ENCODE measurements at places on chromosomes 1 and 21. TPM values are rescaled to one million over a fixed set of nuclear protein-coding genes. Genes with fewer than 3 reads are reported as not detected.

GRCh38 chr1:89287181-89288050, 14.8 kb upstream of the GBP5 start:
- no peak for DNase-seq

The SLC16A4 gene
- total RNA-seq: 32.7 TPM

The GPR37L1 gene
- 0.33 TPM for total RNA-seq

GRCh38 chr1:182109771-182110170, 48.3 kb upstream of the ZNF648 start:
- no peak for DNase-seq

- no peak for DNase-seq
These were observed 4.4 kb downstream of the HAX1 start for GRCh38 chr1:154276797-154277196.

DNA sequence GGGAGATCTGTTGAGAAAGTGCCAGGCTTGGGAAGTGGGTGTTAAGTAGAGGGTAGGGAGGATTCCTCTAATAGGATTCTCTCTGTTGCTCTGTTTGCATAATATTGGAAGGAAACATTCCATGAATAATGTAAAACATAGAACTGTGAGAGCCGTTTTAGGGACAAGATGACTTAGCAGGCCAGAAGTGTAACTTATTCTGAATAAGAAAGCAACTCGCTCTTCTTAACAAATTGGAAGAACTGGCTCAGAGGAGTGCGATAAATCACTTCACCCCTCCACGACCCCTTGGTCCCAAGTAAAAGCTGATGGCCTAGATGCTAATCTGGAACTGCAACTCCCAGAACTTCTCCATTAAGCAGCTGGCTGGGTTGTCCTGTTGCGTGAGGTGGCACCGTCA, 19.1 kb downstream of the SIM2 start:
- DNase-seq: no peak

The FAM151A gene
- total RNA-seq: not detected

DNA sequence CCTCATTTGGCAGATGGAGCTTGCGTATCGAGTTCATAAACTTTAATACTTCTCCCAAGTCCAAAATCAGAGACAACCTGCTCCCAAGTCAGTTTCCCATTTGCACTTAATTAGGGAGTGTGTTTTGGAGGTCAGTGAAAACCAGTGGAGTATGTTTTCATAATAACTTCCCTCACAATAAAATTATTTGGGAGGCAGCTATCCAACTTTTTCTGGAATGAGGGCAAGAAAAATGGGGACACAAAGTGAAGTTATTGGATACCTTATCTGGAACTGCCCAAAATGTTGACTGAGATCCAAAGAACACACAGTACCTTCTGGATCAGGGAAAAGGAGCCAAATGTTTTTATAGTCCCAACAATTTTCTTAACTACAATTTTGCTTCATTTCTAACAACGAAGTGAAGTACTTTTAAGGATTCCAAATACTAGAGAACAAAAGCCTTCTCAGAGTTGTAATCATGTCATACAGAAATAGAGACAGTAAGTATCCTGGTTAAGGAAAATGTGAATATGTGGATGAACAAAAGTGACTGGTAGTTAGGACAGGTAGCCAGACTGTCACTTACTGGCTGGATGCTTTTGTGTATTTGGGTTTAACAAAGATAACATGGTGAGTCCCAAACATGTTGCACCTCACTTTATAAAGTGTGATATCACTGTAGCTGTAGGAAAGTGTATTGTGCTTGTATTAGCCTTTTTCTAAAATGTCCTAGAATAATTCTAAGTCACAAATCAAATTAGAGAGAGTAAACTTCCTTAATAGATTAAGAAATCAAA, 325.0 kb downstream of the HLX start:
- DNase-seq: no peak

DNA sequence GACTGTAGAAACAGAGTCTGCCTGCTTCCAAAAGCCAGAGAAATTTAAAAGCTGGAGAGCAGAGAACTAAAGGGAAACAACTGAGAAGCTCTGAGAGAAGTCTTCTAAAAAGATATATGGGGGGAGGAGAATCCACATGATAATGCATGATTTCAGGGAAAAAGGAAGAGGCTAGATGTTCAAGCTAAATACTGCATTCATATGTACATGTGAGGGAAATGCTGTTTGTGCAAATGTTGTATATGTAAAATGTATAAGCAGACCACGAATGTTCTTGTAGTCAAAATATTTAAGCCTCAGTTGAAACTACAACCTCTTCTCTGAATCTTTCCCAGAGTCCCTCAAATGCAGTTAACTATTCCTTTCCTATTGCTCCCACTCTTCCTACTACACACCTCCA, 79.2 kb downstream of the AKT3 start:
- no peak for DNase-seq

- DNase-seq: no peak
These were observed 120.0 kb downstream of the PGBD5 start for GRCh38 chr1:230306169-230306568.

DNA sequence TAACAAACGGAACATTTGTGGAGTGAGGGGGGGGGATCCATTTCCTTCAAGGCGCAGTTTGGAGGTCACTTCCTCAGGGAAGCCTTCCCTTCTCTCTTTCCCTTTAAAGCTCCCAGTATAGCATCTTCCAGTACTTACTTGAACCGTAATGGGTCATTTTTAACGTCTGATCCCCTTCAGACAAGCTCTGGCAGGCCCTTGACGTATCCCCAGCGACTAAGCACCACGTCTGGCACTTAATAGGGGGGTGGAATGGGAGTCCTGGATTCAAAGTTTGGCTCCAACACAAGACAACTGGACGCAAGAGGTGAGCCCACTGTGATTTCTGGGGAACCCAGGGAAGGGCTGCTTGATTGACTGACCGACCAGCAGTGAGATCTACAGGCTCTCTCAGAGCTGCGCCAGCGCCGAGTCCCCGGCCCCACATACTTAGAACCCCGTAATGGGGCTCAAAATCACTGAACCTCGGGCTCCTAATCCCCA, 441 bp downstream of the YARS1 start:
- DNase-seq: no peak

The VAMP4 gene
- total RNA-seq: 9.8 TPM

The ATP8B2 gene
- total RNA-seq: 0.07 TPM

The PPIAL4G gene
- not detected for total RNA-seq

DNA sequence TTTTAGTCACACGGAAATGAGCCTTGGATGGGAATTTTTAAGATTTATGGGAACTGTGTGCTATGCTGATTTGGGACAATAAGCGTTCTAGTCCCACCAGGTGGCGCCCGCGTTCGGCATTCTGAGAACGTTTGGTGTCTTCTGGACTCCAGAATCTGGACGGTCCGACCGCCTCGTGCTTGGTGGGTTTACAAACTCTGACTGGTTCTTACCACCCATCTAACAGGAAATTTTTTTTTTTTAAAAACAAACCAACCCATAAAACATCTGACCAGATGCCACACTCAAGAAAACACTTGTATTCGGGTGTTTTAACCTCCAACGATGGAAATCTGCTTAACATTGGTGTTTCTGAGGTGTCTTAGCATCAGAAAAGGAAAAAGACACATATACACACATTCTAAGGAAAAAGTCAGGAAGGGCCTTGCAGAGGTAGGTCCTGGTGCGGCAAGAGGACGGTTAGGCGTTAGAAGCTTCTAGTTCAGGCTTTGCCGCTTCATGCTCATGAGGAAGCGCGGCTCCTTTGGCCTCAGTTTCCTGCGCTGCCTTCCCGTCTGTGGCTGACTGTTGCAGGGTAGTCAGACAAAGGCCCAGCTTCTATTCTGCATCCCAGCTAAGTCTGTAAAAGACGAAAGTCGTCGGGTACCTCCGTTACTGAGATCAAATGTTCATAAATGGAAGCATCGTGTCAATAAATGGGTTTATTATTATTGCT, 814 bp upstream of the DYRK3 start:
- DNase-seq: peak; percentile 55

- no peak for DNase-seq
These were observed 40.5 kb downstream of the FAAP20 start for GRCh38 chr1:2154022-2154421.

DNA sequence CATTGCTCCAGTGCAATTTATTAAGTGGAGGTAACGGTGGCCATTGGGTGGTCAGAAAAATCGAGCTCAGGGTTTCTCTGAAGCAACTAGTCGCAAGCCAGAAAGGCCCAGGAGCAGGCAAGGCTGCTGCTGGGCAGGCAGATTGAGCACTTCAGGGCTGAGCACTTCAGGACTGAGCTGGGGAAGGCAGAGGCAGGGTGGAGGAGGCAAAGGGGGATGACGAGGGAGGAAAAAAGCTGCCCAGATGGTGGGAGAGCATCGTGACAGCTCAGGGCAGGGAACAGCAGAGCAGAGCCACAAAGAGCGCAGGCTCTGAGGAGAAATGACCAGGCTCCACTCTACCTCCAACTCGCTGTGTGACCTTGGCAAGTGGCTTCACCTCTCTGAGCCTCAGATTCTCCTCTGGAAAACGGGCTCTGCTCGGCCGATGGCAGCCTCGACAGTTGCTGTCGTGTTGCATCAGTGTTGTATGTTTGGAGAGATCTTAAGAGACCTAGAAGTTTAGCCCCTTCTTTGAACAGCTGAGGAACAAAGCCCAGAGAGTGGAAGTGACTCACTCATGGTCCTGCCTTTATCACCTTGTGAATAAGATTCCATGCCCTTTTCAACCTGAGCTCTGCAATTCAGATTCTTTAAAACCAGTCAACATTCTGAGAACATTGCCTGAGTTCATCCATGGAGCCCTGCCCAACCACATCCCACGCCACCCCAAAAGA, 141.4 kb downstream of the SYF2 start:
- DNase-seq: no peak

DNA sequence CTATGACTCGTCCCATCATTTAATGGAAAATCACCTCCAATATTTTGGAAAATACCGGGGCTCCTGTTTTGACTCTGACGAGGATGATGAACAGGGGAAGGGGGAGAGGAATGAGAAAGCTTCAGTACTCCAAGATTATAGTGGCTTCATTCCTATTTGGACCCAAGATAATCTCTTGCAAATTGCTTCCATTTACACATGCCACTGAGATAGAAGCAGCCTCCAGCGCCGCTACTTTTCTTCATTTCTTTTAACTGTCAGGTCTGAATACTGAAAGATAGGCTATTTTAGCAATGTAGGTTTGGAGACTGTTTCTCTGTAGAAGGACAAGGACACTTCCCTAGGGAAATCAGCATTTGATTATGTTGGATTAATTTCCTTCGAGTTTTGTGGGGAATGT, 565 bp upstream of the GRIK1 start:
- DNase-seq: no peak

DNA sequence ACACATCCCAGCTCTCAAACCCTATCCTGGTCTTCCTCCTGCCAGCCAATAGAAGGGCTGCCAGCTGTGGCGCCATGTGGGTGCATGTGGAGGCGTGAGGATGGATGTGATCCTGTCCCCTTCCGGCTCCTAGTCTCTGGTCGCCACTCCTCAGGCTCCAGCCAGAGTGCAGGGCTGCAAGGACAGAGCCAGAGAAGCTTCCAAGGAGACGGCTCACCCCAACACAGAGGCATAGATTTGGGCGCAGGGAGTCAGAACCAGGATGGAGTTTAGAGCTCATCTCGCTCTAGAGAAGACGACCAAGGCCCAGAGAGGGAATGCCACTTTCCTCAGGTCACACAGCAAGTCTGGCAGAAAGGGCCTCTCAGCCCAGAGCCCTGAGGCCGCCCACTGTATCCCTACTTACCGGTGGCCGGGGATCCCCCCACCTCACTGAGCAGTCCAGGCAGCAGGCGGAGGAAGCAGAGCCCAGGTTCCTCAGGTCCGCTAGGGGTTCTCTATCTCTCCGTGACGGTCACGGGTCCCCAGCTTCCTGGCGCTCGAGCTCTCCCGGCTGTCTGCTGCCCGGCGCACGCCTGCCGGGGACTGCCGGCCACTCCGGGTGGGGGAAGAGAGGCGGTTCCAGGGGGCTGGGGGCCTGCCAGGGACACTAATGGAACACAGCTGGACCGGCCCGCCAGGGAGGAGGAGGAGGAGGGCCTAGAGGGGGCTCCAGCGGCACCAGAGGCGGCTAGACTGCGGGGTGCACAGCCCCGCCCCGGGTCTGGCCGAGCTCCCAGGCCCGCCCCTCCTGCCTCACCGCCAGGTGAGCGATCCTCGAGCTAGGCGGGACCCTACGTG, at the start of gene COL16A1:
COL16A1 (minus strand) TSS at position 587 of the 840 bp plus-strand sequence. CDS start 1,824 bp downstream, outside the sequence.
- no peak for DNase-seq

- DNase-seq: no peak
These were observed 4.1 kb downstream of the PPM1J start for GRCh38 chr1:112711041-112711440.

The KLHDC8A gene
- total RNA-seq: not detected

GRCh38 chr1:228745497-228745896, 10.2 kb downstream of the RHOU start:
- DNase-seq: no peak

The SHISAL2A gene
- not detected for total RNA-seq
